ENCODE measurements at places on chromosomes 2 and 18.

DNA sequence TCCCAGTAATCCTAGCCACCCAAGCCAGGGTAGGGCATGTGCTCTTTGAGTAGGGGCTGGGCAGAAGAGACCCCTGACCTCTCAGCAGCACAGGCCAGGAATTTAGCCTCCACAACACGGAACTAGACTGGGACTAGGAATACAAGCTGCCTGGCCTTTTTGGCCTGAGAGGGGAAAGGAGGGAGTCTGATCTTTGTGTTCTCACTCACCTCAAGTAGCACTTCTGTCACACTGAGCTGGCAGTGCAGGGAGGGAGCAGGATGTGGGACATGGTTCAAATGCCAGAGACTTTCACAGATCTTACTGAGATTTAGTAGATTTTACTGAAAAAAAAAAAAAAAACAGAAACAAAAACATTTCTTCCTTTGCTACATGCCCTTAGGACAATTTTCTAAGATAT is 395.2 kb downstream of the CMPK2 start:
- DNase-seq, result no peak

GRCh38 chr2:176902454-176902853 is 310.1 kb upstream of the HNRNPA3 start:
- peak; percentile 14 for DNase-seq

DNA sequence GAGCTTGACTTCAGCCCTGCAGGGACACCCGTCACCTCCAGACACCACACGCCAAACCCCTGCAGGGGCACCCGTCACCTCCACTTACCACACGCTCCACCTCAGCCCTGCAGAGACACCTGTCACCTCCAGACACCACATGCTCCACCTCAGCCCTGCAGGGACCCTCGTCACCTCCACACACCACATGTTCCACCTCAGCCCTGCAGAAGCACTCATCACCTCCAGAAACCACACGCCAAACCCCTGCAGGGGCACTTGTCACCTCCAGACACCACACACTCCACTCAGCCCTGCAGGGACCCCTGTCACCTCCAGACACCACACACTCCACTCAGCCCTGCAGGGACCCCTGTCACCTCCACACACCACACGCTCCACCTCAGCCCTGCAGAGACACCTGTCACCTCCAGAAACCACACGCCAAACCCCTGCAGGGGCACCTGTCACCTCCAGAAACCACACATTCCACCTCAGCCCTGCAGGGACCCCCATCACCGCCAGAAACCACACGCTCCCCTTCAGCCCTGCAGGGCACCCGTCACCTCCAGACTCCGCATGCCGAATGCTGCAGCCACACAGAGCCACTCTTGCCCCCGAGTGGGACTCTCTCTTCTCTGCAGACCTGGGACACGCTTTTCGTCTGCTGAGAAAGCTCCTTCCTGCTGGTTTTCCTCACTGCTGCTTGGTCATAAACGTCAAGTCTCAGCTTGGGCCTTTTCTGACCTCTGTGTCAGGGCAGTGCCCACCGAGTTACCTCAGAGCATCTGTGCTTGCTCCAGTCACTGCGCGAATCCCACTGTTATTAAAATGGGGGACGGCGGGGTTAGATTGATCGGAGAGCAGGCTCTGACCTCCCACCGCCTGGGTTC is 77.5 kb upstream of the SALL3 start:
- no peak for DNase-seq

- no peak for DNase-seq
Observed at GRCh38 chr18:48834413-48835031, 116.2 kb downstream of the SMAD7 start.

DNA sequence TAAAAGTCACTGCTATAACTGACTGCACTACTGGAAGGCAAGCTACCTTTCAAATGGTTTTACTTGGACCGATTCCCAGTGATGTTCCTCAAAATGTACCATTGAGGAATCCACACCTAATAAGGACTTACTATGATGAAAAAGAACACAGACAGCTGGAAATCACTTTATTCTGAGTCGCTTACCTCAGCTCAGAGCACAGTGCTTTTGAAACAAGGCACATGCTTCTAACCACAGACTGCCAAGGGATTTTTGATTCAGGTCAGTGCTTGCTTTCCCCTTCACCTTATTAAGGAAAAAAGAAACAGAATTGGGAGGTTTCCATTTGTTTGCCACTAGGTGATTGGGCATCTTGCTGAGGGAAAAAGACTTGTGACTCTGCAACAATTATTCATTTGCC is 707.5 kb upstream of the FSHR start:
- DNase-seq, result no peak

- DNase-seq, result no peak
Observed at GRCh38 chr2:183029219-183029618, 9.0 kb downstream of the NCKAP1 start.

GRCh38 chr2:112154246-112155117 is 16.3 kb downstream of the FBLN7 start:
- no peak for DNase-seq

GRCh38 chr18:7608781-7609201 is 41.7 kb downstream of the PTPRM start:
- no peak for DNase-seq

DNA sequence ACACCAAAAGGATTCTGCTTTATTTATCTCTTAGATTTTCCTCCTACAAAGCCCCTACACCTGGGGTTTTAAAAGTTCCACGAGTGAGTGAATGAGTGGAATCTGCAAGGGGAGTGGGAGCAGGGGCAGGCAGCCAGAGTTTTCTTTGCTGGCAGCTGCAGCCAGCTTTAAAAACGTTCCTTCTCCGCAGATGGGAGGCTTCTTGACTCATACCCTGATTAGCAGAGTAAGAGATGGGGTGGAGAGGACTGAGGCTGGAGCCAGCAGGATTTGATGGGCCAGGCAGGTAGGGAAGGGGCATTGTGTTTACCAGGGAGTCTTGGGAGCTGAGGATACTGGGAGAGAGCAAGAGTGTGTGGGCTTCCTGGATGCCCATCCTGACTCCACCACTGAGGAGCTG is 99.6 kb upstream of the TNP1 start:
- DNase-seq, result no peak

- DNase-seq, result no peak
Observed at GRCh38 chr2:20157193-20157891, 67.6 kb downstream of the SDC1 start.

- no peak for DNase-seq
Observed at GRCh38 chr2:217573571-217573970, 429.2 kb downstream of the TNS1 start.

DNA sequence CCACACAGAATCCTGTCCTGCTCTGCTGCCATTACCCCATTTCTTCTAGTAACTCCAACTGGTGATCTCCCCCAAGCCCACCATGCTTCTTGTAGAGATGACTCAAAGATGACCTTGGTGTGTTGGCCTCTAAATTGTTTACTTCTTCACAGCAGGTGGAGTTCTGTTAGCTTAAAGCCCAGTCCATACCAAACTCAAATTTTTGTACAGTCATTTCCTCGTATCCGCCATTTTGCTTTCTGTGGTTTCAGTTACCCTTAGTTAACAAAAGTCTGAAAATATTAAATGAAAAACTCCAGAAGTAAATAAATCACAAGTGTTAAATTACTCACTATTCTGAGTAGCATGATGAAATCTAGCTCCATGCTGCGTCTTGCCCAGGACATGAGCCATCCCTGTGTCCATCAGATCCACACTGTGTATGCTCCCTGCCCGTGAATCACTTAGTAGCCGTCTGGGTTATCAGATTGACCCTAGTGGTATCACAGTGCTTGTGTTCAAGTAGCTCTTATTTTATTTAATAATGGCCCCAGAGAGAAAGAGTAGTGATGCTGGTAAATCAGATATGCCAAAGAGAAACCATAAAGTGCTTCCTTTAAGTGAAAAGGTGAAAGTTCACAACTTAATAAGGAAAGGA is 133.3 kb upstream of the NOL4 start:
- DNase-seq, result no peak

DNA sequence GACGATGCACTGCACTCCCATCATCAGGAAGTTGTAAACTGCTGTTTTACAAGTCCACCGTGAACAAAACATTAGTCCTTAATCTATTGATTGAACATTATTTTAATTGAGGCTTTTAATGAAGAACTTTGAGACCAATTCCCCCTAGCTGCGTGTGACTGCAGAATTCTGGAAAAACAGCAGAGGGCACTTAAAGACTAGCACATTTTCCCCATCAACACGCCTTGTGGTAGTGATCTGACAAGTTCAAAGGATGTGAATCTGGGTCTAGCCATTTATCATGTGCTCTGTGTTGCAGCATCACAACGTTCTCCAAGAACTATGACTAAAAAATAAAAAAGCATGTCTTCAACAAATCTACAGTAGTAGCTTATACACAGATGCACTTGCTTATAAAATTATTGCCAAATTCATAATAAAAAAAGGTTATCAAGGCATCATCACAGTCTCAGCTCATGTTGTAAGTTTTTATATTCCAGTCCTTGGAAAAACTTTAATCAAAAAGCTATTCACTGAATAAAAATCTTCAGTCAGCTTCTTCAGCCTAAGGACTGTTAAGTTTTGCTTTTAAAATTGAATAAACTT is 35.8 kb downstream of the SKOR2 start:
- DNase-seq, result peak; percentile 19

GRCh38 chr18:64659196-64659595 is 510.3 kb upstream of the LINC00305 start:
- DNase-seq, result peak; percentile 9

DNA sequence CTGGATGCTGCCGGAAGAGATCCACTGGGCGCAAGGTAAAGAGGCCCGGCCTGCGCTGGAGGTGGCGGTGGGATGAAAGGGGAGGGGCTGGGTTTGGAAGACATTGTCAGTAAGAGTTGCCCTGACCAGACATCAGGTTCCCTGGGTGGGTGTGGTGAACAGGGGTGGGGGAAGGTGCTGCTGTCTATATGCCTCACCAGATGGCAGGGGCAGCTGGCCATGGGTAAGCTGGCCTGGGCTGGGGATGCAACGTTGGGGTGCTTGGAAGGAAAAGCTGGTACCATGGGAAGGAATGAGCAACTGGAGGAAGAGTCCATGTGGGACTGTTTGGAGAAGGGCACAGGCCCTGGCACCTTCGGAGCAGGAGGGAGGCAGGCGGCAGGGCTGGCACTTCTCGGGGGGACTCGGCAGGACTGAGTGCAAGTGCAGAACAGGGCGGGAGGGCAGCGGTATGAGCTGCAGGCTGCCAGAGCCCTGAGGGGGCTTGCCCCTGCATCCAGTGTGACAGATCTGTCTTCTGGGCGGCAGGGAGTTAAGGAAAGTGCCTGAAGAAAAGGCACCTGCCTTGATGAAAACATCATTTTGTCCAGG is 146.4 kb downstream of the DYSF start:
- DNase-seq, result no peak

DNA sequence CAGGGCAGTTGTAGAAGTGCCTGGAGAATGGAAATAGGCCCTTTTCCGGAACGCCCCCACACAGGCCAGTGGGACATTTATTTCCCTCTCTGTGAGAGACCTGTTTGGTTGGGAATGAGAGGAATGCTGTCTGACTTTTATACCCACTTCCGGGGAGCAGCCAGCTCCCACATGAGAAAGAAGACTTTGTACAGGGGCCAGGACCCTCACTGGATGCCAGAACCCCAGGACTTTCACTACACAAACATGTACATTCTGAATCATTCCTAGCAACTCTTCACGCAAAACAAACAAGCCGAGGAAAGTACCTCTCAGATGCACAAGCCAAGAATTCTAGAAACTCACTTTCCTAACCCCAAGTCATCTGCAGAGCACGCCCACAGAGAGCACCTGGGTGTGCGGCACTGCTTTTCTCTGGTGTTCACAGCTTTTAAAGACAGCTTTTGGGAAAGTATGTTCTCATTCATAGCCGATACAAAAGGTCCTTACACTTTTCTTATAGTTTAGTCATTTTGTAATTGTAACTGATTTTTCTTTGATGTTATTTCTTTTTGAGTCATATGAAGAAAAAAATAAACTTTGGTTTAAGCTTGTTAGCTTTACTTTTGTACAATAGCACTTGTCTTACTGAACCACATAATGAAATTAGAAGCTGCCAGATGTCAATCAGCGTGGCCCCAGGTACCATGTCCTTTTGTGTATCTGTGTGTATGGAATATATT is 856.1 kb upstream of the ID2 start:
- no peak for DNase-seq

DNA sequence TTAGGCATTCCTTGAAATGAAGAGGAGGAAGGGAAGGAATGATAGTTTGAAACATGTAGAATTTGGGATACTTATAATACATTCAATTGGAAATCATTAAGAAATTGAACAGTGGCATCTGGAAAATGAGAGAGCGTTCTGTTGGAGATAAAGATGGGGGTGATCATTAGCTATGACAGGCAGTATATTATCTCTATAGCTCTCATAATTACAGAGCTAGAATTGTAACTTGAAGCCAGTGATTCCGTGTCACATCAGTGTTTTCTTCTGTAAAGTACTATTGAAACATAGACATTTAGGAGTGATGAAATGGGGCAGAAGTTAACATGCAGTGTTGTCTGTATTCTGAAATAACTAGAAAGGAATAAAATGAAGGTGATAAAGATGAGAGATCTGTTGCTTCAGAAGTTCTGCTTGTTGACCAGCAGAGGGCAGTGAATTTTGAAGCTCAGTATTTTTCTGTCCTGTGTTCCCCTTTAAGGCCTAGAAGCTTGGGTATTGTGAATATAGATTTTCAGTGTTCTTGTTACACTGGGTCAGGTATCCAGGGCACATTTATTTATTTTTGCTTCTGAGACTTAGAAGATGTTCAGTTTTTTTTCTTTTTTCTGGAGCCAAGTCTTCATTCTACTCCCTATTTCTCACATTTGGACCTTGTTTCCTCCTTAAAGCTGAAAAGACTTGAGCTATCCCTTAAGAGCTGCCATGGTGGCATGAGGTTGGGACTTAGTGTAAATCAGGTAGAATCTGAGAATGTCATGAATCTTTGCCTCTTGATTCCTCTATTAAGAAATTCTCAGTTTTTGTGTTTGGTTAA is 157.4 kb downstream of the TAF4B start:
- peak; percentile 39 for DNase-seq

- no peak for DNase-seq
Observed at GRCh38 chr2:6506361-6506794, 359.3 kb downstream of the CMPK2 start.

GRCh38 chr18:48750485-48751175 is 200.1 kb downstream of the SMAD7 start:
- no peak for DNase-seq

GRCh38 chr2:173822889-173823542 is 142.2 kb downstream of the SP3 start:
- no peak for DNase-seq

GRCh38 chr2:54496920-54497319 is 40.8 kb downstream of the SPTBN1 start:
- DNase-seq, result no peak

- DNase-seq, result peak; percentile 79
Observed at GRCh38 chr2:47226132-47226922, 71.2 kb upstream of the STPG4 start.

DNA sequence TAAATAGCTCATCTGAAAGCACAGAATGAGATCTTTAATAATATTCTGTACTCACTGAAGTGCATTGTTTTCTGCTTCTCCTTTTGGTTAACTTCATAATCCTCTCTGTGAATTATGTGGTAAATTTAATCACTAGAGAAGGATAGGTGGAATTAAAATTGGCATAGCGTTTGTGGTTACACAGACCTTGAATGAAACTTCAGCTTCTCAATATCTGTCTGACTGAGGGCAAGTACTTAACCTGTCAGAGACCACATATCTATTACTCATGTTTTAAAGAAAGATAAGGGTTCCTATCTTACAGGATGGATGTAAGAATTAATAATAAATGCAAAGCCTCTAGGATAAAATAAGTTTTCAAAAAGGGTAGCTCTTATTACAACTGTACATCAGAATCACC is 861.8 kb downstream of the TRIB2 start:
- DNase-seq, result no peak

GRCh38 chr18:11119959-11120587 is 29.3 kb downstream of the PIEZO2 start:
- no peak for DNase-seq

- DNase-seq, result no peak
Observed at GRCh38 chr2:147171941-147172340, 672.9 kb upstream of the ACVR2A start.
